ENCODE measurements at places on chromosomes 6 and 20. TPM values are rescaled to one million over a fixed set of nuclear protein-coding genes. Genes with fewer than 3 reads are reported as not detected.
A peak's percentile ranks its signal among the peaks of the same experiment; 100 is the strongest.

GRCh38 chr20:23602241-23602640 lies 3.5 kb downstream of the CST9 start:
- no peak for DNase-seq

GRCh38 chr6:14933183-14933544 lies 312.7 kb upstream of the JARID2 start:
- DNase-seq: no peak

NRSN1 gene
- 0.23 TPM for polyA plus RNA-seq

- DNase-seq: no peak
These were observed 53.7 kb downstream of the RPS12 start for GRCh38 chr6:132868057-132868456.

DNA sequence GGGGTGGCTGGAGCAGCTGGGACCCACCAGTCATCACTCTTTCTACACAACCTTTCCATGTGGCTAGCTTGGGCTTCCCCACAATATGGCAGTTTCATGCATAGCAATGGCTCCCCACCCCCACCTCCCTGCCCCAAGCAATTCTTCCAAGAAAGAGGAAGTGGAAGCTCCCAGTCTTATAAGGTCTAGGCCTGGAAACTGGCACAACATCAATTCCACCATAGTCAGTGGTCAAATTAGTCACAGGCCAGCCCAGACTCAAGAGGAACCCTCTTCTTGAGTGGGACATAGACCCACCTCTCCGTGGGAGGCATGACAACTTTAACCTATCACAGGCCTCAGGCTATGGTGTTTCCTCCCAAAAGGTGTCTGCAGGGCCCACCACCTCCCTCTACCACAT lies 17.7 kb downstream of the TGM6 start:
- no peak for DNase-seq

ACOT13 gene
- polyA plus RNA-seq: 15.8 TPM

- peak; percentile 9 for DNase-seq
These were observed 129.0 kb downstream of the REV3L start for GRCh38 chr6:111353912-111354462.

GRCh38 chr6:135519348-135519747 lies 21.8 kb upstream of the AHI1 start:
- no peak for DNase-seq

ZC3H12D gene
- 0.50 TPM for polyA plus RNA-seq

DNA sequence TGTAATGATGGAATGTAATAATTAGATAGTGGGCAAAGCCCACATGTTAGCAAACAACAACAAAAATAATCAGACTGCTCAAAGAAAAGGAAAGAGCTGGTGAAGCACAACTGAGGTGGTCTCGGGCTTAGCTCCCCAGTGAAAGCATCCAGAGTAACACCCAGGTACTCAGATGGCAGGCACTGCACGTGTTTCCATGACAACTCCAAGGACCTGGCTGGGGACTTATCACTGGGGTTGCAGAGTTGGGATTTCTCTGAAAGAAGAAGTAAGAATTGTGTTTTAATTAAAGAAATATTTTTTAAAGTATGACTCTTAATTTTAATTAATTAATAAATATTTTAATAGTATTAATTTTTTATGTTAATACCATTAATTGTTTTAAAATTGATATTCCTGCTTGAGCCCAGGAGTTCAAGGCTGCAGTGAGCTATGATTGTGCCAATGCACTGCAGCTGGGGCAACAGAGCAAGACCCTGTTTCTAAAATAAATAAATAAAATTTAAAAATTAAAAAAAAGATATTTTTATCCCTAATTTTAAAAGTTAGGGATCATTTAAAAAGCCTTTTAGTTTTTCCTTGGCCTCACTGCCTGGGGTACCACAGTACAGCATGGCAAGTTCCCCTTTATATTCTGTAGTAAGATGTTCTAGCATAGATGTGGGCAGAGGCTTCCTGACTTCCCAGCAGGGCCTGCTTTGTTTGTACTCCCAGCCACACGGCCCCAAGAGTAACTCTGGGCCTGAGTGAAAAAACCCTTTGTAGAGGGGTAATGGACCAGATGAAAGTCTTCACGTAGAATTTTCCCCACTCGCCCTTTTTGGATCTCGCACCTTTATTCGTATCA lies 42.2 kb upstream of the UST start:
- DNase-seq: no peak

CD109 gene
- polyA plus RNA-seq: 18.8 TPM

GRCh38 chr20:61520076-61520892 lies 268.2 kb downstream of the CDH4 start:
- no peak for DNase-seq

- no peak for DNase-seq
These were observed 21.9 kb downstream of the MYH7B start for GRCh38 chr20:34977365-34978091.

TUBB2B gene
- 65.5 TPM for polyA plus RNA-seq

GRCh38 chr20:33177866-33178265 lies 9.9 kb downstream of the BPIFA2 start:
- DNase-seq: no peak

ZNF334 gene
- polyA plus RNA-seq: 13.8 TPM

HSPA12B gene
- 19.2 TPM for polyA plus RNA-seq

DNA sequence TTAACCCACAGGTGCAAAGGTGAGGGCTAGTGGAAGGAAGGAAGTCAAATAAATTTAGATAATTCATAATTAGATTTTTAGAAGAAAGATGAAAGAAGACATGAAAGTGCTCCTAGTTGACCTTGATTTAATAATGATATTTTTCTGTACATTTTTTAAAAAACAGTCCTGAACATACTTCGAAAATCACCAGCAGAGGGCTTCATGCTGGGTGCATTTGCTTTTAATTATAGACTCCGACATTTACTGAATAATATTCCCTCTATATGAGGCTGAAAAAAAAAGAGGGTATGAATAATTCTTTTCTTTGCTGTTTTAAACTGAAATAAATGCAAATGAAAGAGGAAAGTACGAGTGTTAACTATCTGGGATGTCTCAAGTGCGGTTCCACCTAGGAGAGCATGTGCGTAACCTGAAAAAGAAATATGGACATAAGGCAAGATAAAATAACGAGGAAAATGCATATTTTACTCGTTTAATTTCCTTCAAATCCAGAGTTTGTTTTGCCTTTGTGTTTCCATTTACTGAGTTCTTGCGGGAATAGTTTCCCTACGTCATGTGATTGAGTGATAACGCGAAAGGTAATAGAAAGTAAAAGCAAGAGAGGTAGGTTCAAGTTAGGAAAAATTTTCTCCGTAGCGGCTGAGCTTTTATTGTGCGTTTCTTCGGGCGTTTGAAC lies 3.1 kb upstream of the TFAP2B start:
- DNase-seq: peak; percentile 48

DNA sequence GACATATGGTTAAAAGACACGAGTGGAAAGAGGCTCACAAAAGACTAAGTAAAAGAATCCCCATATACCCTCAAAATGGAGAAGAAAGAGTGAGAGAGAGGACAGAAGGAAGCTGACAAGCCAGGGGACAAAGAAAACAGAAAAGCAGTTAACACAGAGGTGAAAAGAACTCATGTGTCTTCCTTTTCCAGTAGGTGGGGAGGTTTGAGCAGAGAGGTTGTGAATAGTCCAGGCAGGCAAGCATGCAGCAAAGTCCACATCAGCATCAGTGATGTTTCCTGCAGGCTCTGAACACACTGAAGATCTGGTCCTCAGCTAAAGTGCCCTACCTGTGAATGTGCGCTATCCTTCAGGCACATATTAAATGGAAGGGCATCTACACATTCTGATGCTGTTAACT lies 196.5 kb upstream of the IRAK1BP1 start:
- no peak for DNase-seq

- DNase-seq: no peak
These were observed 31.7 kb upstream of the CCN5 start for GRCh38 chr20:44683263-44684046.

- DNase-seq: no peak
These were observed 4.5 kb downstream of the PMEPA1 start for GRCh38 chr20:57705127-57705899.

GRCh38 chr6:44154067-44154466 lies 4.6 kb upstream of the CAPN11 start:
- DNase-seq: no peak

GRCh38 chr6:117227245-117227962 lies 38.0 kb upstream of the VGLL2 start:
- DNase-seq: no peak

HDGFL1 gene
- polyA plus RNA-seq: 0.16 TPM

REPS1 gene
- 45.5 TPM for polyA plus RNA-seq

DNA sequence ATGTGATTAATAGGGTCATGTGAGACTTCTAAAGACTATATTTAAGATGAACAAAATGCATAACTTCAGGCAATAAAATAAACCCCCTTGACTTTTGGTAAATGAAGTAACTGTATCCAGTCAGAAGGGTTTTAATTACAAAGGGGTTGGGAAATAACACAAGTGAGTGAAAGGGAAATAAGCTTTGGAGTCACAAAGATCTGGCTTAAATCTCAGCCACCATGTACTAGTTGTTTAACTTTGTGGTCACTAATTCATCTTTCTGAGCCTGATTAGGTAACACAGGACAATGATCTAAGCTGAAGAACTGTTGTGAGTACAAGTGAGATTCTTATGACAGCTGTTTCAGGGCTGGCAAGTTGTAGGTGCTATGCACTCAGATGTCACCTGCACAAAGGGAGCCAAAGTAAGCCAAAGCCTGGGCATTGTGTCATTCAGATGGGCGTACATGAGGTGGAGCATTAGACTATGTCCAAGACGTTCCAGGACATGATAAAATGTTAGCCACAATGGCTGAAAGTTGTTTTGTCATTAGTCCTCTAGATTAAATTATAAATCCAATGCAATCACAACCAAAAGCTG lies 13.8 kb downstream of the TOMM34 start:
- DNase-seq: no peak

SIM1 gene
- 3.4 TPM for polyA plus RNA-seq

AGER gene
- polyA plus RNA-seq: 12.3 TPM

- no peak for DNase-seq
These were observed 351.9 kb downstream of the FOXA2 start for GRCh38 chr20:22232473-22232872.

PRICKLE4 gene
- polyA plus RNA-seq: 2.2 TPM

DNA sequence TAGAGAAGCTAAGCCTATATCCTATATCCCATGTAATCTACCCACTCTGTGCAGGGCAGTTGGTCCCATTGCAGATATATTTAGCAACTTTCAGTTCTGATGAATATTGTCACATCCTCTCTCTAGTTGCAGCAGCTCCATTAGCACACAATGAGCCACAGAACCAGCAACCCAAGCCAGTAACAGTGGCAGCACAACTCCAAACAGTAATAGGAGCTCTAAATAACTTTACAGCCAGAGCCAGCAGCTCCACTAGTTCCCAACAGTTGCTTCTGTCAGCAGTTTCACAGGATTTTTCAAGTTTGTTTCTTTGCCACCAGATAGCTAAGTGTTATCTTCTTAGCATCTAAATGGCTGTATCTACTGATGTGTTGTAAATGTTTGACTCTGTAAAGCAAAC lies 490.8 kb downstream of the HTR1B start:
- DNase-seq: no peak

DNA sequence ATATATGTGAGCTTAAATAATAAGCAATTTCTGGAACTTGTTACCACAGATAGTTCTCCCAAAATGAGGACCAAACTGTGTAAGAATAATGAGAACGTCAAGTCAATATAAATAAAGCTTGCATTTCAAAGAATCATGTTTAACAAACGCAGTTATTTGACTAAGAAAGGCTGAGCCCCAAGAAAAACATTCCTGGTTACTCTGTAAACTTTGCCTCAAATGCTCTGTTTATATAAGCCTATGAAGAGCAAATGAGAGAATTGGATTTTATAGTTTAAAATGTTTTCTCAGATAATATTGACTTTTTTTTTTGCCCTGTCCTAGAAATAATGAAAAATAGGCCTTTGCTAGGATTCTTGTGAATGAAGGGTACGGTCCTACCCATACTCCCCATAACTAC lies 81.3 kb downstream of the C6orf52 start:
- no peak for DNase-seq

- DNase-seq: no peak
These were observed 142.3 kb upstream of the NRSN1 start for GRCh38 chr6:23983735-23984134.

FAM184A gene
- 9.4 TPM for polyA plus RNA-seq

Data from muscle of back (tissue), 13 donors.